ENCODE measurements at places on chromosomes 7 and 10.
A peak's percentile ranks its signal among the peaks of the same experiment; 100 is the strongest.

DNA sequence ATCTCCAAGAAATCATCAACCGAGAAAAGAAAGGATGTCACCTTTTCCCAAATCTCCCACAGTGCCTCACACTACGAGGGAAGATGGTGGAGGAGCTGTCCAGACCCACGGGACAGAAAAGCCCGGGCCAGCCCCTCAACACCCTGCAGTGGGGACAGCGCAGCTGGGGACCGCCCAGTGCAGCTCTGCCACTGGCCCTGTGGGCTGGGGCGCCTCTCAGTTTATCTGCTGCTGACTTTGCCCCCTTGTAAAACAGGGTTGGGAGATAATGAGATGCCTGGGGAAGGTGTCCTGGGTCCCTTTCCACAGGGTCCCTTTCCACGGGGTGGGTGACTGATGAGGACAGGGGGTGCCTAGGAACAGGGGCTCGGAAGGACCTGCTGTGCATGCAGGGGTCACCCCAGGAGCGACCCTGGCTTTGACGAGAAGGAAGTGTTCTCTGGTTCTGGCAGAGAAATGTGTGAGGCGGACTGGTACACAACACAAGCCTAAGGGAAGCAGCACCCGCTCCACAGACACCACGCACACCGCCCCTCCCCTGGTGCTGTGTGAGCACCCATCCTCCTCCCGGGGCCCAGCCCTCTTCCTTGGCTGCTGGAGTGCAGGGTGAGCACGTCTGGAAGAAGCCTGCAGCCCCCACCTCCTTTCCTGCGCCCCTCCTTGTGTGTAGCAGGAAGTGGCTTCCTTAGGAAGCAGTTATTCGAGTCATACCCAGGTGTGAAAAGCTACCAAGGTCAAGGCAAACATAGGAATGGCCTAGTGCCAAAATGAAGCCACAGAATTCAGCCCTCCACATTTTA lies 339.9 kb downstream of the DNAJB6 start:
- DNase-seq, result no peak

- DNase-seq, result no peak
Observed at GRCh38 chr7:120996988-120997345, 8.5 kb downstream of the CPED1 start.

DNA sequence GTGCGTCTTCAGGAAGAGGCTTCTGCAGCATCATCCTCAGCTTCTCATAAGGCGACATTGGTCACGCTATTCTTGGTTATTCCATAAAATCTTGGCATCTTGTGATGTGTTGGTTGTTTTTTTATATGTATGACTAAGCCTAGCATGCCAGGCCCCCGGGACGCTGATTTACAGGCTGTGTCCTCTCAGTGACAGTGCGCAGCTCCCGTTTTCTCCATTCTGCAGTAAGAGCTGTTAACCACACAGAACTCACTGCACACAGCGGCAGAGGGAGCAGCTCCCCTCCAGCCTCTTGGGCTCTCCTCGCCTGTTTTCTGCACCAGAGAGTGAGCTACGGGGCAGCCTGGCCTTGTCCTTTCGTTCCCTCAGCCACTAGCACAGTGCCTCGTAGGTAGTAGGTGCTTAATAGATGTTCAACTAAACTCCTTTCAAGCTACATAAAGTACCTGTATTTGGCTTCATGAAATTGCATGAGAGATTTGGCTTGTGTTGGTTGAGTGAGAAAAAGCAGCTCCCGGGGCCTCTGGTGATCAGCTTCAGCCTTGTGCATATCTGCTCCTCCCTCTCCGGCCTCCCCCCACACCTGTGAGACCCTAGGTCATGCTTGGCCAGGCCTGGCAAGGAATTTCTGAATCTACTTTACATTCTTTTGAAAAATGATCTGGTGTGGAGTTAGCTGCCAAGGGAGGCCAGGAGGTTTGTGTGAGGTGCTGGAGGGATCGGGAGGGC lies 116.2 kb downstream of the WDR37 start:
- no peak for DNase-seq

DNA sequence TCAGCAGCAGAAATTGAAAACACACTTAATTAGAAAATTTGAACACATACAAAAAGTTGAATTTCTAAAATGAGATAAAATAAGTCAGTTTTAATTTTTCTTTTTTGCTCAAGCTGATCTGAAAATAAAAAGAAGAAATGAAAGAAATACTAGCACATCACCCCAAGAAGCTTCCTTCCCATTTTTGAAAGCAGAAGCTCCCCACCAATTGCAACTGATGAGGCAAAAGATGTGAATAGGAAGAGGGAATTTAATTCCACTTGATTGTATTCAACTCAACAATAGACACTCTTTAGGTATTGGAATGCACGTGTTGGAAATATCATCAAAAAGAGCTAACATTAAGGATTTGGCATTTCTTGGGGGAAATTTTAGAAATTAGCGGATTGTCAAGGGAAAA lies 175.8 kb downstream of the TRIL start:
- DNase-seq, result no peak

DNA sequence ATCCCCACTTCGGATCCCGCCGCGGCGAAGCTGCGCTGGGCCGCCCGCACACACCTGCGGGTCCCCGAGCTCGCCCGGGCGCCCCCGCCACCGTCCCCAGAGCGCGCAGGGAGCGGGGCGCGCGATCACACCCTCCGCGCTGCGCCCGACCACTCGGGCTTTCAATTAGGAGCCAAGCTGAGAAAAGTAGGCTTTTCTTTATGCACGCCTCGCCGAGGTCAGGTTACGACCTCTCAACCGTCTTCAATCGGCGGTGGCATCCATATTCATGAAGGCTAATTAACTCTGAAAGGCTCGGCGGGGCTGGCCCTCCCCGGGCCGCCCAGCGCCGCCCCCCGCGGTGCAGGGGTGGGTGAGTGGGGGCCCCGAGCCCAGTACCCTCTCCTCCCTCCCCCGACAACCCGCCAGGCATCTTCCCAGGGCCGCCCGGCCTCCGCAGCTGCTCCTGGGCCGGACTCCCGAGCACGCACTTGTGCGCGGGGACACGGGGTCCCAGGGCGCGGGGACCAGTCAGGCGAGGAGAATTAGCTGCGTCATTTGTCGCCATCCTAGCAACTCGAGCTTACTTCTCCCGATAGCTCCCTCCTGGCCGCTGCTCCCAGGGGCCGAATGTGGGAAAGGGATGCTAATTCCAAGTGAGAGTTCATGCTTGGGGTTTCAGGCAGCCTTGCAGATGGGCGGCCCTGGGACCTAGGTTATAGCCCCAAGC lies 155.5 kb upstream of the LYZL2 start:
- peak; percentile 47 for DNase-seq

DNA sequence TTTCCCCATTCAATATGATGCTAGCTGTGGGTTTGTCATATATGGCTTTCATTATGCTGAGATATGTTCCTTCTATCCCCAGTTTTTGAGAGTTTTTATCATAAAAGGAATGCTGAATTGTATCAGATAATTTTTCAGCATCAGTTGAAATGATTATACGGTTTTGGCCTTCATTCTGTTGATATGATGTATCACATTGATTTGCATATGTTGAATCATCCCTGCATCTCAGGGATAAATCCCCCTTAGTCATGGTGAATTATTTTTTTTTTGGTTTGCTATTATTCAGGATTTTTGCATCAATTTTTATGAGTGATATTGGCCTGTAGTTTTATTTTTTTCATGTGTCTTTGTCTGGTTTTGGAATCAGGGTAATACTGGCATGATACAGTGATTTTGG lies 1152.3 kb upstream of the C7orf33 start:
- no peak for DNase-seq

DNA sequence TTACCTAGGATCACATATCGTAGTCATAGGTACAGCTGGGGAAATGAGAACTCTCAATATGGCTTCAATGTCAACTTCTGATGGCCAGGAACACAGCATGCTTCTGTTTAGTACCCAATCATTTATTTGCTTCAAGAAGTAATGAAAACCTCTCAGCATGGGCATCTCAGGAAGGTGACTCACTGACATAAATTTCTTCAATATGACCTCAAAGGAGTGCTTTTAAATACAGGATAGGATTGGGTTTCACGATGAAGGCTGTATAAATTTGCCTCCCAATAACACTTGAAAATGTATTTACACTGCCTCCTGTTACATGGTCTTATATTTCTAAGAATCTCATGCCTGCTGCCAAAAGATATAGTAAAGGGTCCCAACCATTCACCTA lies 15.1 kb downstream of the ITGA8 start:
- DNase-seq, result no peak

- no peak for DNase-seq
Observed at GRCh38 chr7:92404170-92404614, 43.1 kb upstream of the GATAD1 start.

- no peak for DNase-seq
Observed at GRCh38 chr10:109969760-109970346, 37.9 kb upstream of the ADD3 start.

GRCh38 chr7:47783456-47784223 lies 164.6 kb downstream of the PKD1L1 start:
- DNase-seq, result no peak

DNA sequence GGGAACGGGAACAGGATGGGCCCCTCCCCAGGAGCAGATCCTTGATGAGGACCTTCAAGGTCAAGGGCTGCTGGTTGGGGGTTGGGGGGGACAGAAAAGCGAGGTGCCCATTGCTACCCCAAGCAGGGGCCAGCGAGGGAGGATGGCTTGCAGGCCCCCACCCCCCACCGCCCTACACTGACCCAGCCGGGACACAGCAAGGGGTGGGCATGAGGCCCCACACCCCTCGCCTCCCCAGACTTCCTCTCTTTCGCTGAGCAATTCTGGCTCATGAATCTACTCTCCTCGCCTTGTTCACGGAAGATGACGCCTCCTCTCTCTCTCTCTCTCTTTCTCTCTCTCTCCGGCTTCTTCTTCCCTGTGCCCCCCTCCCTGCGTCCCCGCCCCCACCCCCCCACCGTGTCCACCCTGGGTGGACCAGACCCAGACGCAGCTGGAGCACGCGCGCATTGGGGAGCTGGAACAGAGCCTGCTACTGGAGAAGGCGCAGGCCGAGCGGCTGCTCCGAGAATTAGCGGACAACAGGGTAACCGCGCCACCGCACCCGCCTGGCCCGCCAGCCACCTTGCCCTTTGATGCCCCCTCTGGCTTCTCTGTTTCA lies 81.1 kb upstream of the GTF2IRD1 start:
- DNase-seq, result no peak

DNA sequence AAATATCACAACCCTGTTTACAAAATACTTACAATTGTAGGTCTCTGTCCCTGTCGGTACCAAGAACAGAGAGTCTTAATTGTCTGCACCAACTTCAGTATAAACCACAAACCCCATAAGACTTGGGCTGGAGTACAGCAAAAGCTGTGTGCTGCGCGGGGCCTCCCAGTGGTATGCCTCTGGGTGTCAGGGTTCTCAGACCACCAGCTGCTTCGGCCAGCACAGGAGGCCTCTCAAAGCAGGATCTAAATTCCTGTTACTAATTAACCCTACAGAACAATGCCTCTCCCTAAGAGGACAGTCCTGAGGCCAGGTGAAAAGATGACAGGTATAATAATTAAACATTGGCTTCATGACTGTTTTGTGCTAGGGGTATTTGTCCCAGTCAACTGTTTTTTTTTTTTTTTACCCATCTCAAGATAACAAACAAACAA lies 957 bp upstream of the SVIL start:
- no peak for DNase-seq

DNA sequence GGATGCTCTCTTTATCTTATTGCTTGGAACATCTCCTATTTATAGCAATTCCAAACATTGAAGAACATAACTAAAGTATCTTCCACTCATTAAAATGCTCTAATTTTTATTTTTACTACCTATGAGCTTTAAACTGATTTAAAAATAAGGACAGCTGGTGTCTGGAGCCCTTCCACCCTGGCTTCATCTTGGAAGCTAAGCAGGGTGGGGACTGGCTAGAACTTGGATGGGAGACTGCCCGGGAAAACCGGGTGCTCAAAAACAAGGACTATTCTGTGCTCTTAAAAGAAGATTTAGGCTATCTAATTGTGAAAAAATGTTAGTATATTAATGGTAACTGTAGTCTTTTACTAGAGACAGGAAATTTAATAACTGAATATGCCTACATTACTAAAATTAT lies 69.2 kb downstream of the ARMC3 start:
- no peak for DNase-seq

DNA sequence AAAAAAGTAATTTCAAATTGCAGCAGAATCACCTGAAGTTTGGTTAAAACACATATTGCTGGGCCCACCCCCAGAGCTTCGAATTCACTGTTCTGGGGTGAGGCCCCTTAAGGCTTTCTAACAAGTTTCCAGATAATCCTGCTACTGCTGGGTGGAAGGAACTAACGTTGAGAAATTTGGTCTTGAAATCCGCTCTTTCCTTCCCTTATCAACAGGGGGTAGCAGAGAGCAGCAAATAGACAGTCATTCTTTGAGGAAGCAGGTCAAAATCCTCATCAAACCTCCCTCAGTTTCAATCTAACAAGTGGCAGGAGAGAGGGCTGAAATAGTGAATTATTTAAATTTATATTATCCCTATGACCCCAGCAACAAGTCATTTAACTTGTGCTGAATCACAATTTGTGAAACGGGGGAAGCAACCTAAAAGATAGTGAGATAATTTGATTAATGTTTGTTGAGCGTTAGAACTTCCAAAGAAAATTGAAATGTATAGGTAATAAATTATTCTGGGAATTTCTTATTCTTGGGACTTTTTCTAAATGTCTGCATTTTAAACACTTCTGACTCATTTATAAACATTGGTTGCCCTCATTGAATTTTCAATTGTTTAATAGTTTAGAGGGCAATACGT lies 21.7 kb upstream of the MALSU1 start:
- no peak for DNase-seq

- no peak for DNase-seq
Observed at GRCh38 chr7:142760071-142760642, 10.6 kb upstream of the PRSS2 start.

- no peak for DNase-seq
Observed at GRCh38 chr7:81327468-81328266, 408.8 kb upstream of the SEMA3C start.

DNA sequence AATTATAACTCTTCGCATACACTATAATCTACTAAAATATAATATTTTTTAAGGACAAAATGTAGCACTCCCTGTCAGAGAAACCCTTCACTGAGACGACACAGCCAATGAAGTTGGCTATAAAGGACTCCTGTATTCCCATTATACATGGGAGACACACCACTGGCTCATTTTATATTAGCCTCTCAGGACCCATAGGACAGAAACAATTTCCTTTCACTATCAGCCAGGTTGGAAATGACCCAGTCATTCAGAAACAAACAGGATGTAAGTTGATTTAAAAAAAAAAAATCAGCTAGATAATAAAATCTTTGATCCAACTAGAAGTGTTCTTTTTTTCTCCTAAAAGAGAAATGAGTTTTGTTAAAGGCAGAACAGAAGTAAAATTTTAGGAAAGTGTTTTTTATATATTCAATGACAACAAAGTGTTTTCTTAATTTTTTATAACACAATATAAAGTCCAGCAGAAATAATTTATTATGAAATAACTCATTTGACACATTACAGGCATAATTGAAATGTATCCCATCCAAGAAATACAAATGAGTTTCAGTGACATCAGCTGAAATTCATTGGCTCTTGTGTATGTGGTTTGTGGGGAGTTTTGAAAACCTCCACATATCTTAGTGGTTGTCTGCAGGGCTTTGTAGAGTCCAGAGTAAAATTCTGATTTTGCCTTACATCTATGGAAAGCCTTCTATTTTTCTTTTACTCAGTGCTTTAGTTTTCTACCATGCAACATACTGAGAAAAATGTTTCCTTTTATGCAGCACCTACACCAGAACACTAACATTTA lies 64.1 kb downstream of the CTTNBP2 start:
- no peak for DNase-seq

All from bone marrow (tissue), 2 donors.